GM12891 (cell line): ENCODE measurements at places on chromosomes 12 and 14.
A peak's percentile ranks its signal among the peaks of the same experiment; 100 is the strongest.

GRCh38 chr14:24234095-24235005 lies 1.6 kb downstream of the GMPR2 start:
- no peak for DNase-seq

DNA sequence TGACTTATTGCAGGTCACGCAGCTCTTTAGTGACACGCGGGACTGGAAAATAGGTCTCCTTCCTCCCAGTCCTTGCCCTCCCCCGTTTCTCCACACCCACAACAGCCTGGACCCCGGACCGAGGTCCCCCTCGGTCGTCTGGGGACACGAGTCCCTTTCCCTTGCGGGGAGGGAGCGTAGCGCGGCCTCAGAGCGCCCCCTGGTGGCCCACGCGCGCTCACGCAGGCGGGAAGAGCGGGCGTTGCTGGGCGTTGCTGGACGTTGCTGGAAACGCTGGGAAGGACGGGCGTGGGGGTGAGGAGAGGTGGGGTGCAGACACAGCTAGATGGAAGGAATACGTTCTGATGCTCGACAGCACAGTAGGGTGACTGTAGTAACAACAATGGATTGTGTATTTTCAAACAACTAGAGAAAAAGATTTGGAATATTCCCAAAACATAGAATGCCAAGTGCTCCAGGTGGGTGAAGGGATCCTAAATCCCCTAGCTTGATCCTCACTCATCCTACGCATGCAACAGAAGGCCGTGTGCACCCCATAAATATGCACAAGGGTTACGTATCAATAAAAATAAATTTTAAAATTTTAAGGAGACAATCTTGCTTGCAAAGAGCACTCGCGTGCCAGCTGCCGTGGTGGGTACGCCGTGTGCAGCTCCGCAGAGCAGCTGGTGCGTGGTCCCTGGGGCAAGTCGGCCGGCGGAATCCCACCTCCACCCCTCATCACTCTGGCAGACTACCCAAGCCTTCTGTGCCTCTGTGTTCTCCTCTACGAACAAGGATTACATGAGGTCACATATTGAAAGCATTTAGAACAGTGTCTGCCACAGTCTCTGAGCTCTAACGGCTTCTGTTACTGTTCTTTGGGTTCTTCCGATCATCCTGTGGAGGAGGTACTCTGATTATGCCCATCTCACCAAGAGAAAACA lies 87.4 kb downstream of the B4GALNT3 start:
- DNase-seq: peak; percentile 93

- no peak for DNase-seq
These were observed 135.0 kb downstream of the NCOR2 start for GRCh38 chr12:124432376-124432775.

DNA sequence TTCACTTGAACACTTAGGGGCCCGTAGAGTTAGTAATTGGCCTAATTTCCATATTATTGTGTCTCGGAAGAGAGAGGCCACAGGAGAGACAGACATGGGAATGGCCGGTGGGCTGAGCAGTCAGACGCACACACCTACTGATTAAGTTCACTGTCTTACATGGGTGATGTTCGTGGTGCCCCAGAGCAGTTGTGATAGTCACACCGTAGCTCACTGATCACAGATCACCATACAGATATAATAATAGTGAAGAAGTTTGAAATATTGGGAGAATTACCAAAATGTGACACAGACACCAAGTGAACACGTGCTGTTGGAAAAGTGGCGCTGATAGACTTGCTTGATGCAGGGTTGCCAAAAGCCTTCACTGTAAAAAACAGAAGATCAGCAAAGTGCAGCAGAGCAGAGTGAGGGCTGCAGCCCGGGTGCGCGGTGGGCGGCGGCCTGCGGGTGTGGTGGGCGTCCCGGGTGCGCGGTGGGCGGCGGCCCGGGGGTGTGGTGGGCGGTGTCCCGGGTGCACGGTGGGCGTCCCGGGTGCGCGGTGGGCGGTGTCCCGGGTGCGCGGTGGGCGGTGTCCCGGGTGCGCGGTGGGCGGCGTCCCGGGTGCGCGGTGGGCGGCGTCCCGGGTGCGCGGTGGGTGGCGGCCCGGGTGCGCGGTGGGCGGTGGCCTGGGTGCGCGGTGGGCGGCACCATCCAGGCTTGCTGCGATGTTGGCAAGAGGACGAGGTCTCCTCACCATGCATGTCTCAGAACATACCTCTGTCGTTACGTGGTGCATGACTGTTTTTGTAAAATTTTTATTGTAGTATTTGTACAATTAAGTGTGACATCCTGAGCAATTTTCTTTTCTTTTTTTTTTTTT lies 34.3 kb upstream of the TEX22 start:
- no peak for DNase-seq

- DNase-seq: no peak
These were observed 604 bp downstream of the GLIPR1 start for GRCh38 chr12:75481013-75481705.

- no peak for DNase-seq
These were observed 135.4 kb downstream of the GPHN start for GRCh38 chr14:66643344-66643743.

- DNase-seq: no peak
These were observed 1.4 kb downstream of the LRTM2 start for GRCh38 chr12:1821805-1822204.

DNA sequence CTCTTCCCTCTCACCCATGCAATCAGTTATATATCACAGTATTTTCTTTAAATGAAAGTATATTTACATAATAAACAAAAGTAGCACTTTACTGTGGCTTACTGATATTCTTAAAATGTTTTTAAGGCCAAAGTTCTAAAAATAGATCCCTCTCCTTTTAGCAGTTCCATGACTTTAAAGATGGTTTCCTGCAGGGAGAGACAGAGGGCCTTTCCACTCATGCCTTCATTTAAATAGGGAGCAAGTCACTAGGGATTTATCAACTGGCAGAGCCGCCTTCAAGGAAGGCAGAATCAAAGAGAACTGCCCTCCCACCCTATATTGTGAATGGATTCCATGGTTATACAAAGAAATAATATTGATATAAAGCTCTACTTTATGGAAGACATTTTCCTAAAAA lies 55.5 kb downstream of the DUSP16 start:
- DNase-seq: no peak

GRCh38 chr14:70052990-70053389 lies 135.8 kb downstream of the SLC8A3 start:
- DNase-seq: no peak

GRCh38 chr14:64684091-64684490 lies 20.1 kb upstream of the PLEKHG3 start:
- DNase-seq: no peak

GRCh38 chr14:65195042-65195719 lies 92.9 kb upstream of the MAX start:
- no peak for DNase-seq

- no peak for DNase-seq
These were observed 627.4 kb downstream of the DIO2 start for GRCh38 chr14:79583738-79584408.

DNA sequence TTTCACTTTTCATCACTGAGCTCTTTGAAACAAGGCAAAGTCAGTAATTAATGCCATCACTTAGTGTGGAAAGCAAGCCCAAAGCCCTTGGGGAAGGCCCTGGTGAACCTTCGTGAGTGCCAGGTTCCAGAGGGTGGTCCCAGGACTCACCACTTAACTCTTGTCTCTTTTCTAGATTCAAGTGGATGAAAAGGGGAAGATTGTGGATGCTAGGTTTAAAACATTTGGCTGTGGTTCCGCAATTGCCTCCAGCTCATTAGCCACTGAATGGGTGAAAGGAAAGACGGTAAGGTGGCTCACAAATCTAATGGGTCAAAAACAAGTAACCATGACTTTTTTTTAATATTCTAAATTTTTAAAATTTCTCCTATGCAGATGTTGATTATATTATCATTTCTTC lies 2.8 kb downstream of the ISCU start:
- no peak for DNase-seq
